Endothelial cell (in vitro differentiated cells): ENCODE measurements at places on chromosomes 2 and 18. TPM values are rescaled to one million over a fixed set of nuclear protein-coding genes. Genes with fewer than 3 reads are reported as not detected.

- H3K4me3 ChIP-seq, result no peak overlapping the region
- peaks cover 4% of the 10 kb centered on the region for H3K27me3 ChIP-seq
- no peak overlapping the region for H3K27ac ChIP-seq
- H3K36me3 ChIP-seq, result no peaks in the 10 kb centered on the region
These were observed 6.7 kb downstream of the CWC22 start for GRCh38 chr2:180000434-180000833.

- no peaks in the 10 kb centered on the region for H3K36me3 ChIP-seq
- no peak overlapping the region for H3K27ac ChIP-seq
- peak; percentile 82 for DNase-seq
- peaks cover 16% of the 10 kb centered on the region for H3K4me1 ChIP-seq
These were observed 66.7 kb upstream of the HAAO start for GRCh38 chr2:42859006-42859552.

GRCh38 chr2:148658807-148659722 lies 14.5 kb downstream of the EPC2 start:
- DNase-seq, result no peak
- H3K4me3 ChIP-seq, result no peak overlapping the region
- H3K4me1 ChIP-seq, result peaks cover 12% of the 10 kb centered on the region
- H3K27ac ChIP-seq, result peak overlapping the region; percentile 89
- peaks cover 1% of the 10 kb centered on the region for H3K27me3 ChIP-seq

The NETO1 gene
- total RNA-seq, result 12.8 TPM

DNA sequence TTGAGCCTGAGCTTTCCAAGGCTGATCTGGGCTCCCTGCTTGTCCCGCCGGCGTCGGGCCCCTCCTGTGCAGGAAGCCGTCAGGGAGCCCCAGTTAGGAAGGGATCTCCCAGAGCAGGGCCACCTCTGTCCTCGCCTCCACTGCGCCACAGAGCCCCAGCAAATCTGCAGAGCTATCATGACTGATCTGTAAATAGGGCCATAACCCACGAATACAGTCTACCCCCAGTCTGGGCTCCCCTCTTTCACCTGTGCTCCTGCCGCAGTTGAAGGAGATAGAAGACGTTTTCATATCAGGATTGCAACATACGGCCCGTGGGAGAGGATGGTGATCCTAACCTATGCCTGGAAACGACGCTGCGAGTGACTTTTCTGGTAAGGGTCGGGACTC lies 138.7 kb downstream of the PTGR3 start:
- H3K4me1 ChIP-seq, result peaks cover 33% of the 10 kb centered on the region
- peaks cover 6% of the 10 kb centered on the region for H3K27me3 ChIP-seq
- DNase-seq, result no peak
- peak overlapping the region; percentile 99 for H3K27ac ChIP-seq
- H3K4me3 ChIP-seq, result no peak overlapping the region

- H3K4me1 ChIP-seq, result peaks cover 6% of the 10 kb centered on the region
- no peaks in the 10 kb centered on the region for H3K36me3 ChIP-seq
- no peak overlapping the region for H3K4me3 ChIP-seq
- H3K27ac ChIP-seq, result no peak overlapping the region
These were observed 384.5 kb downstream of the MTX2 start for GRCh38 chr2:176653479-176654443.

GRCh38 chr2:21270708-21271122 lies 146.9 kb downstream of the TDRD15 start:
- H3K4me3 ChIP-seq, result no peak overlapping the region
- H3K27me3 ChIP-seq, result peaks cover 7% of the 10 kb centered on the region
- no peak overlapping the region for H3K27ac ChIP-seq

GRCh38 chr18:14914121-14914520 lies 166.1 kb downstream of the ANKRD30B start:
- H3K4me3 ChIP-seq, result peak overlapping the region; percentile 44
- no peak overlapping the region for H3K27ac ChIP-seq
- H3K27me3 ChIP-seq, result peaks cover 12% of the 10 kb centered on the region
- H3K4me1 ChIP-seq, result peaks cover 4% of the 10 kb centered on the region
- H3K36me3 ChIP-seq, result peaks cover 13% of the 10 kb centered on the region

GRCh38 chr2:132886574-132886973 lies 216.6 kb upstream of the LYPD1 start:
- no peaks in the 10 kb centered on the region for H3K4me1 ChIP-seq
- H3K27ac ChIP-seq, result no peak overlapping the region
- DNase-seq, result no peak
- no peak overlapping the region for H3K4me3 ChIP-seq
- H3K27me3 ChIP-seq, result peaks cover 2% of the 10 kb centered on the region

DNA sequence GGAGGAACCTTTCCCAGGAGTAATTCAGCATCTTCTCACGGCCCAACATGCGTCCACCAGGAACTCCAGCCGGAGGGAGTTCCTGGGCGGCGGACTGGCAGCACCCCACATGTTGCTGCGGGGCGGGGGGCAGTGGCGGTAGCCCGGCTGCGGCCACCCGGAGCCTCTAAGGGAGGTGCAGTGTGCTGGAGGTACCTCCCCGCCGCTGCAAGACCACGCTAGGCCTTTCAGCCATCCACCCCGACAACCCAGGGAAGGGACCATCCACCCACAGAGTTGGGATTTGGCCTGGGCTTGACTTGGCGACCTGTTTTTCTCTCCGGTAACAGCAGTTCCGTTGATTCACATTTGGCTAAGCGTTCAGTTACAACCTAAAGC lies 625 bp downstream of the LYPD6 start:
- peaks cover 9% of the 10 kb centered on the region for H3K27me3 ChIP-seq
- peaks cover 12% of the 10 kb centered on the region for H3K4me1 ChIP-seq
- no peak for DNase-seq
- H3K4me3 ChIP-seq, result peak overlapping the region; percentile 91
- H3K27ac ChIP-seq, result no peak overlapping the region
- H3K36me3 ChIP-seq, result no peaks in the 10 kb centered on the region
